ENCODE measurements at places on chromosomes 7 and 10.
A peak's percentile ranks its signal among the peaks of the same experiment; 100 is the strongest.

DNA sequence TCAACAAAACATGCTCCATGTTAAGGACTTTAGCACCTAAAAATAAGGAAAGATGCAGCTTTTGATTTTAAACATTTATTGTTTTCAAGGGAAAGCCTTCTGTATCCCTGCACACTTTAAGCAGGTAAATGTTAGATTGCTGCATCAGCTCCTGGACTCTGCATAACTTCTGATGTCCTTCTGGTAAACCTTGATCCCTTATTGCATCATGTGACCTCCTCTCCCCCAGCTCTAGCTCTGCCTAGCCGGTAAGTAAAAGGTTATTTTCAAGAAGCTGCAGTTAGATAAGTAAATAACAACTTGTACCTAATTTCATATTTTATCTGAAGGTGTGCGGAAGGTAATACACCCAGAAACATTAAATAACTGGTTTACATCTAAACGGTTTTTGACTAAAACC, 37.5 kb downstream of the PDK4 start:
- DNase-seq = no peak

DNA sequence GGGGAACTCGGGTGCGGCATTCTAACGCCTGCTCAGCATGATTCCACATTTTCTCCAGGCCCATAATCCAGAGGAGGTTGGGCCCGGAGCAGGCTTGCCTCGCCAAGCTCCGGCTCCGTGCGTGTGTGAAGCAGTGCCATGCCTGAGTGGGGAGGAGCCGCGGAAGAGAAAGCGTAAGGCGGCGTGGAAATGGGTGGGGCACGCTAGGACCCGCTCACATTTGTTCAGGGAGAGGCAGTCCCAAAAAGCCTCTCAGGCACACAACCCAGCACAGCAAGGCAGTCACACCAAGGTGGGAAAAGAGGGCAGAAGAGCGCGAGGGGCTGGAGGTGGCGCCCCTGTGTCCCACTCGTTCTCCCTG, 695 bp upstream of the VDAC2 start:
- DNase-seq = peak; percentile 81

DNA sequence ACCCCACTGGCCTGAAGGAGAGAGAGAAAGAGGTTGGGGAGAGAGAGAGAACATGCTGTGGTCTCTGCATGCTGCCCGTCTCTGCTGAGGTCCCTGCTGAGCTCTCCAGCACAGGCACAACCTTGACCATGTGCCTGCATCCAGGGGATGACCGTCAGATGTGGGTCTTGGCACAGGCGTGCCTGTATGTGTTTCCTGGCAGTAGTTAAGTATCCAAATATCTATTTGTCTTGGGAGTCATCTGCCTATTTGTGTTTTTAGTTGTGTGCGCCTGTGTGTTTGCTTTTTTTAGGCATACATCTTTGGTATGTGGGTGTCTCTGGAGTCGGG, 1.9 kb upstream of the UNC5B start:
- DNase-seq = no peak

DNA sequence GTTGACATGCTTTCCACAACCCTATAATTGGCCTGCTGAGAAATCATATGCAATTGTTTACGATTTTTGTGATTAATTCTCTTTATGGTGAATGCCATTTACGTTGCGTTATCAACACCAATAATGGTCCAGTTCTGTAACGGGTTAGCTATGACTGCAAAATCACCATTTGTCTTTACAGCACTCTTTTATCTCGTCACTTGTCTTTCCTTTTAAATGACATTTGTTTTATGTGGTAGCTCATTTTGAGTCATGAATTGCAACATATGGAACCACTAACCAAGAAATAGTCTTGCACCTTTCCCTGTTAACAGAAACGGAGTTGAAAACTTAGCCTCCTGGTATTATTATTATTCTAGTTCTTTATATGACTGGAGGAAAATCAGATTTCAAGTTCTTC, 3.1 kb upstream of the KIAA1217 start:
- no peak for DNase-seq

DNA sequence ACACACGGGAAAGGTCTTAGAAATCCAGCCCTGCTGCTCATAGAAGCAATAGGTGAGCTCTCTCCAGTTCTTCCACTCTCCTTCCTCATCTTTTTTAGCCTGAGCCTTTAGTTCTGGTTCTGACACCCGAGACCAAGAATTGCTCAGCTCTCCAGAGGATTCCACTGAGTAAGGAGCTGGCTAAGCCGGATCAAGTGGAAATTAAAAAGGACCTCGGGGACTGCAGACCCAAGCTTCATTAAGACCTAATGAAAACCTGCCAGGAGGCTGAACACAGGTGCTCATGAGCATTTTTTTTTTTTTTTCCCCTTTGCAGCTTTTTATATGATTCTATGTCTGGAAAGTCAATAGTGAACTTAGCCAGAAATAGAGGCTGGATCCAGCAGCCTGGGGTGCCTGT, 1176.0 kb upstream of the AUTS2 start:
- no peak for DNase-seq

DNA sequence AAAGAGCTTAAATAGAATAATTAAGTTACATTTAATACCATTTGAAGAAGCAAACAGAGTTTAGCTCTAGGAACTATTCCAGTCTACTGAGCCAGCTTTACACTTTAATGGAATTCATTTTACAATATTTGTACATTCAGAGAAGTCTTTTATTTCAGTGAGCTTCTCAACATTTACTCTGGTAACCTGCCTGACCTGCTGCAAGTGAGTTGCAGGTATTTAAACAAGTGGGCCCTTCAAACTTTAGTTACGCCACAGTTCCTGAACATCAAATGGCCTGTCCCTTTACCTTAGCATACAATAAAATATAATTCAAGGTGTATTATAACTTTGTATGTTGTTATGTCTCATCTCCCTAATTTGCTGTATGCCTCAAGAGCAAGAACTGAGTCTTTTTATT, 121.6 kb upstream of the SEMA3C start:
- no peak for DNase-seq

- no peak for DNase-seq
Observed at GRCh38 chr7:22589641-22590201, 89.7 kb upstream of the STEAP1B start.

DNA sequence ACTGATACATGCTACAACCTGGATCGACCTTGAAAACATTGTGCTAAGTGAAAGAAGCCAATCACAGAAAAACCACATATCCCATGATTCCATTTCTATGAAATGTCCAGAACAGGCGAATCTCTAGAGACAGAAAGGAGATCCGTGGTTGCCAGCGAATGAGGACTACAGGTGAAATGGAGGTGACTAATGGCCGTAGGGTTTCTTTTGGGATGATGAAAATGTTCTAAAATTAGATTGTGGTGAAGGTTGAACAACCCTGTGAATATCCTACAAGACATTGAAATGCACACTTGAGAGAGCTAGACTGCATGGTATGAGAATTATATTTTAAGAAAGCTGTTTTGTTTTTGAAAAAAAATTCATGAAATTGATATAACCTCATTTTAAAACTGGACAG, 188.5 kb upstream of the PLXNA4 start:
- DNase-seq = no peak

GRCh38 chr7:5694912-5695726, 86.3 kb downstream of the RNF216 start:
- peak; percentile 82 for DNase-seq
